ENCODE measurements at places on chromosomes 6 and 20.
A peak's percentile ranks its signal among the peaks of the same experiment; 100 is the strongest.

- peak; percentile 22 for DNase-seq
These were observed 668.9 kb upstream of the CITED2 start for GRCh38 chr6:140043357-140043756.

- no peak for DNase-seq
These were observed 87.5 kb downstream of the ZFP64 start for GRCh38 chr20:52103913-52104545.

- DNase-seq = no peak
These were observed 14.9 kb upstream of the CBFA2T2 start for GRCh38 chr20:33474963-33475362.

- no peak for DNase-seq
These were observed 64.0 kb downstream of the BCKDHB start for GRCh38 chr6:80170433-80170832.

- DNase-seq = no peak
These were observed 126.5 kb upstream of the MAN1A1 start for GRCh38 chr6:119476024-119476423.

GRCh38 chr6:129191235-129191634, 308.3 kb downstream of the LAMA2 start:
- no peak for DNase-seq

DNA sequence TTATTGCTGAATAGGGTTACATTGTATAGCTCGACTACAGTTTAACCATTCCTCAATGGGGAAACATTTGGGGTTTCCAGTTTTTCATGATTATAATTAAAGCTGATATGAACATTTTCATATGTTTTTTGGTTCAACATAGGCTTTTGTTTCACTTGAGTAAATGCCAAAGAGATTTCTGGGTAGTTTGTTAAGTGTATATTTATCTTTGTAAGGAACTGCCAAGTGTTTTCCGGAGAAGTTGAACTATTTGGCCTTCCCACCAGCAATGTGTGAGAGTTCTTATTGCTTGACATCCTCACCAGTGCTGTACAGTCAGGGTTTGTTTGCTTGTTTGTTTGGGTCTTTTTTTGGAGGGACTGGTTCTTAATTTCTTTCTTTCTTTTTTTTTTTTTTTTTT, 83.7 kb upstream of the RALY start:
- no peak for DNase-seq

GRCh38 chr6:167422934-167423333, 98.0 kb downstream of the TTLL2 start:
- DNase-seq = no peak

GRCh38 chr6:131552572-131552971, 20.5 kb upstream of the ARG1 start:
- no peak for DNase-seq

DNA sequence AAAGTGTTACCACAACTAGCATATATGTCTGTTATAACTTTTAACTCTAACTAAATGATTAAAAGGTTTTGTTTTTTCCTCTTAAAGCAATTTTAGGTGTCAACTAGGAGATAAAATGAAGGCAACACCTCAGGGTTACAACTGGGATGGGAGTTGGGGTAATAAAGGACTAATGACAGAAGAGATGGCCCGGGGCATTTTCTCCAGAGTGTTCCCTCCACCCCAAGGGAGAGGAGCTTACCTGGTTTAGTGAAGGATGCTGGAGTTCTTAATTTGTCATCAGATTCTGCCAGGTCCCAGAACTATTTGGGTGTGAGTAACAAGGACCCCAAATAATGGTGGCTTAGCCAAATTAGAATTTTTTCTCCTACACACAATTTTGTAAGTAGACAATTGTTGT, 260.3 kb downstream of the CD109 start:
- DNase-seq = no peak

- DNase-seq = no peak
These were observed 49.1 kb downstream of the DAAM2 start for GRCh38 chr6:39841291-39841690.

- DNase-seq = no peak
These were observed 45.6 kb downstream of the BLTP3A start for GRCh38 chr6:34837528-34837927.

DNA sequence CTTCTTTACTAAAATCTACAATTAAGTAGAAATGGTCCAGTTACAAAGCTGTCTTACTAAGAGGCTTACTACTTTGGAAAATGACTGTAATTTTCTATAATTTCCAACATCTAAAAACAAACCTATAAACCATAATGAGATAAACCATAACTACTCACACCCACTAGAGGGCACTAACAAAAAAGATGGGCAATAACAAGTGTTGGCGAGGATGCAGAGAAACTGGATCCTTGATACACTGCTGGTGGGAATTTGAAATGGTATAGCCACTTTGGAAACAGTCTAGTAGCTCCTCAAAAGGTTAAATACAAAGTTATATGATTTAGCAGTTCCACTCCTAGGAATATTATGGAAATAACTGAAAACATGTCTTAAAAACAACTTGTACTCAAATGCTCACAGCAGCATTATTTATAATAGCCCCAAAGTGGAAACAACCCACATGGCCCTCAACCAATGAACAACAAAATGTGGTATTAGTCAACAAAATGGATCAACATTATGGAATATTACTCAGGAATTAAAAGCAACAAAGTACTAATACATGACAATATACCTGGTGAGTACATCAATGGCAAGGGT, 50.6 kb downstream of the GJA10 start:
- no peak for DNase-seq

- DNase-seq = no peak
These were observed 65.2 kb downstream of the GCNT2 start for GRCh38 chr6:10586302-10586701.

All from adrenal gland (tissue), 19 donors.